GM23248 (cell line): ENCODE measurements at places on chromosomes 4 and X. TPM values are rescaled to one million over a fixed set of nuclear protein-coding genes. Genes with fewer than 3 reads are reported as not detected.
A peak's percentile ranks its signal among the peaks of the same experiment; 100 is the strongest.

The ATOH1 gene
- not detected in 2 replicates for total RNA-seq

The ALAS2 gene
- total RNA-seq = not detected in 2 replicates

The SLC7A11 gene
- 67.2 and 72.3 TPM in 2 replicates for total RNA-seq

The MND1 gene
- total RNA-seq = 1.2 and 4.2 TPM in 2 replicates

The TKTL1 gene
- total RNA-seq = not detected in 2 replicates

The GNRHR gene
- total RNA-seq = not detected in 2 replicates

The DMRTC1 gene
- not detected in 2 replicates for total RNA-seq

DNA sequence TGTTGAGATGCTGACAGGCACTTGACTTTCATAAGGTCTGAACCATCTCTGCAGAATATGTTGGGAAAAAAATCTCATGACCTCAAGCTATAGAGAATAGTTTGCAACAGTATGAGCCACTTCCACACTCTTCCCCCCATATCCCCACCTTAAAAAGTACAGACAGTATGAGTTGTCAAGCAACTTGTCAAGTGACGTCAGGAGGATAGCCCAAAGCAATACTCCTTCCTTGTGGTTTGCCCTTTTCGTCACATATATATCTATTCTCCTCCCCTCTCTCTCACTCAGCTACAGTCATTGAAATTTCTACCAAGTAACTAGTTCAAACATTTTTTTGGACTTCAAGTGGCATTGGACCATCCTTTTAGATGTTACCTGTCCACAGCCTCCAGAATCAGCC is 67.7 kb downstream of the MCF2 start:
- no peak overlapping the region for H3K4me3 ChIP-seq
- H3K36me3 ChIP-seq = no peaks in the 10 kb centered on the region
- DNase-seq = no peak

DNA sequence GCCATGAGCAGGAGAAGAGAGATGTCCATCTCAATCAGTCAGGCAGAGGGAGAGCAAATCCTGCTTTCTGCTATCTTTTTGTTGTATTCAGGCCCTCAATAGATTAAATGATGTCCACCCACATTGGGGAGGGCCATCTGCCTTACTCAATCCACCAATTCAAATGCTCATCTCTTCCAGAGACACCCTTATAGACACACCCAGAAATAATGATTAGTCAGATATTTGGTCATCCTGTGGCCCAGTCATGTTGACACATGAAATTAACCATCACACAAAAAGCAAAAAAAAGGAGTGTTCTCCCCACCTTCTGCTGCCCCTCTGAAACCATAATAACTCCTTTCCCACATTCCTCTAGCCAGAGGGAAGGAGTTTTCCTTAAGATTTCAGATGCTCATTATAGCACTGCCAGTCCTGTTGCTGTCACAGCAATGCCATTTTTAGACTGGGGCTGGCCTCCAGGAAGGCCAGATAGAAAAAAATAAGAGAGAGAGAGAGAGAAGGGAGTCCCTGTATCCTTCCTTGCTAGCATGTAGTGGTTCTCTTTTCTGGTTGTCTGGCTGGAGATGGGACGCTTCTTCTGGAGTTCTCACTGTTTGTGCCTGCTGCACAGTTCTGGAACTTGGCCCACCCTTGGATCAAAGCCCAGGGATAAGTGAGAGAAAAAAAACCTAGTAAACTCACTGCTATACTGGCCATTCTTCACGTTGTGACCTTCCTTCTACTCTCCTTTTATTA is 177.7 kb downstream of the RBM46 start:
- DNase-seq = no peak
- no peaks in the 10 kb centered on the region for H3K36me3 ChIP-seq
- no peak overlapping the region for H3K27ac ChIP-seq
- H3K4me3 ChIP-seq = no peak overlapping the region
- no peaks in the 10 kb centered on the region for H3K4me1 ChIP-seq

GRCh38 chr4:39620551-39621313 is 17.9 kb downstream of the SMIM14 start:
- no peaks in the 10 kb centered on the region for H3K27me3 ChIP-seq
- DNase-seq = peak; percentile 58
- H3K4me1 ChIP-seq = peaks cover 63% of the 10 kb centered on the region
- H3K27ac ChIP-seq = peak overlapping the region; percentile 84
- no peaks in the 10 kb centered on the region for H3K36me3 ChIP-seq

DNA sequence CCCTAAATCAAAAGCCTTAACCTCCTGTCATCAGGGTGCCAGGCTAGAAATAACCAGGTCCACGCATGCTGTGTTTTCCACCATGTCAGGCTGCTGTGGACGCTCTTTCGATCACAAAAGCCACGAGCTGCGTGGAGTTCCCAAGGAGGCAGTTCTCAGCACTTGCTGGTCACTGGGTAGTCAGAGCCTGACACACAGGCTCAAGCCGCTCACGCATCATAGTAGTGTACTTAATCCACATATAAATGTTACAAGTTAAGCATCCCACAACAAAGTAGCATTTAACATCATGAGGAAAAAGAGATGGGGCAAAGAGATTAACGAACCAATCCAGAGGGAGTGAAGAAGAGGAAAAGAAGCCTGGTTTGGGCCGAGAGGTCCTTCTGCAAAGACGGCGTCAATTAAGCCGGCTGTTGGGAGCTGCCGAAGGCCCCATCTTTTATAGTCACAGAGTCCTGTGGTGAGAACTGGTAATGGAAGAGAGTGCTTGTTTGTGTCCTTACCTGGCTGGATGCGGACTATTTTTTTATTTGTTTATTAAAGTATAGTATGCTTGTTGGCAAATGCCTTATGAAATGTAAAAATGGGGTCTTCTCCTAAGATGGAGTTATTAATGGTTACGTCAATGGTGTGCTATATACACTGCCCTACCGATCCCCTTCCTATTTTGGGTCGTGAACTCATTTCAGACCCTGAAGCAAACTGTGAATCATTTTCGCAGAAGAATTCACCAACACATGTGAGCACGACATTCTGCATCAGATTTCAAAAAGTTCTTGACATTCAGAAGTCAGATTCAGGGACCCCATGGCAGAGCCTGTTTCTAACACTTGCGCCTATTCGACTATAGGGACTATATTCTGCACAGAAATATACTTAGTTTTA is 675 bp downstream of the PRIMPOL start:
- H3K27me3 ChIP-seq = no peaks in the 10 kb centered on the region
- DNase-seq = peak; percentile 89
- H3K4me3 ChIP-seq = peak overlapping the region; percentile 82
- peak overlapping the region; percentile 86 for H3K27ac ChIP-seq
- H3K36me3 ChIP-seq = no peaks in the 10 kb centered on the region

DNA sequence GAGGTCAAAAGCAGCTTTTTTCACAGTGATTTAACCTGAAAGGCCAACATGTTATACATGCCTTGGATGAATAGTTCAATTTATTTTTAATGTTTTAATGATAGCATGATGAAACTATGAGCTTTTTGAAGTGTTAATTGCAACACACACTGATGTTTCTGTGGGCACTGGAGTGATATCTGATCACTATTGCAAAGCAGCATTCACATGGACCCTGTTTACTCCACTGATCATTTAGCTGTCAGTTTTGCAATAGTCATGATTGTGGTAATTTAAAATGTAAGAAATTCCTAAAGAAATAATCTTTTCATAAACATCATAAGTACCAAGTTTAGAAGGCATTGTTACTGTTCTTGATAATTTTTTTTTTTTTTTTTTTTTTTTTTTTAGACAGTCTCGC is 74.1 kb downstream of the ARSJ start:
- H3K4me3 ChIP-seq = no peak overlapping the region
- DNase-seq = no peak
- no peaks in the 10 kb centered on the region for H3K27me3 ChIP-seq

DNA sequence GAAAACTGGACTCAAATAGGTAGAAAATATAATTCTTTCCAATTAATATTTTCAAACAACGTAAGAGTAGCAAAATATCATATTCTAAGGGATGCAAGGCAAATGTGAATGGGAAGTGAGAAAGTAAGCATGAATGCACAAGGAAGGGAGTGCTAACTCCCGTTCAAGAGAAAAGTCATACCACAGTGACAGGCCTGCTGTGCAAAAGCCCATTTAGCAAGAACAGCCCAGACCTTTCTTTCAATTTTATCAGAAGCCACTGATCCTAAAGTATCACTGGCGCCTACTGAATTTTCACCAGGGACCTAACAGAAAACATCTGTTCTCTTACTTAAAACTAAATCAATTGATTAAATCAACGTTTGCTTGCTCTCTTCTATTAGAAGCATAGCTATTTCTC is 157.9 kb upstream of the DKK2 start:
- no peak overlapping the region for H3K27ac ChIP-seq
- no peak overlapping the region for H3K4me3 ChIP-seq
- DNase-seq = no peak
- H3K27me3 ChIP-seq = no peaks in the 10 kb centered on the region

DNA sequence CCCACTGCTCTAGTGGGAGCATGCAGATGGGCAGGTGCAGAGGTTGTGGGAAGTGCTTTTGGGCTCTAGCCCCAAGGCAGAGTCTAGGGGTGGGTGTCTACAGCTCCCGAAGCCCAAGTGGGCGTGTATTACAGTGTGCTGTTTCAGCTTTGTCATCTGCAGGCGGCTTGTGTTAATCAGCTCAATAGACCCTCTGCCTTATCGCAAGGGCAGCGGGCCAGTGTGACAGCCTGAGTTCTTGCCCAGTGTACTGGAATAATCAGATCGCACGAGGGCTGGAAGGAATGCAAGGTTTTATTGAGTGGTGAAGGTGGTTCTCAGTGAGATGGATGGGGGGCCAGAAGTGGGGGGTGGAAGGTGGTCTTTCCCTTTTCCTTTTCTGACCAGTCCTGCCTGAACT is 529.4 kb upstream of the AMOT start:
- H3K27ac ChIP-seq = no peak overlapping the region
- H3K4me3 ChIP-seq = no peak overlapping the region
- no peak for DNase-seq

DNA sequence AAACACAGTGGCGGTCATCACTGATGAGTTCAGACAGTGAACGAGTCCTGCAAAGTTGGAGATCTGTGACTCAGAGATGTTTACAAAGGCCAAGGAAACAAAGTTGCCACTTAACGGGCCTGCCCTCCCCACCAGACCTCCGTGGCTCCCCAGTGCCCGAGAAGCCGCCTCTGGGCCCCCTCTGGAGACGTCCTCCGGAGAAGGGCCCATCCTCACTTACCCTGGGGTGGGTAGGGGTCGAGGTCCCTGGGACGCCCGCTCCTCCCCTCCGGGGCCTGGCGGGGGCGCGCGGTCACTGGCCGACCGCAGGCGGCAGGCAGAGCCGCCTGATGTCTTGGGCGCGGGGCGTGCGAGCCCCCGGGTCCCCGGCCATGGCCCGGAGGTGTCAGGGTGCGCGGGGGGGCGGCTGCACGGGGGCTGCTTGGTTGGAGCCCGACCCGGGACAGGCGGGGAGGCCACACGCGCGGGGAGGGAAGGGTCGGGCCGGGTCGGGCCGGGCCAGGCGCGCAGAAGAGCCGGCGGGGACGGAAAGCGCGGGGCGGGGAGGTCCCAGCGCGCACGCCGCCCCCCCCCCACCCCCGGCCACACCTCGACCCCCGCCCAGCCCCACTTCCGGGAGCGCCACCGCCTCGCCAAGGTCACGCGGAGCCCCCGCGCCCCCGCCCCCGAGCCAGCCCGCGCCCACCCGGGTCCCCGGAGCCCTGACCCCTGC is 529 bp downstream of the DHRSX start:
- DNase-seq = peak; percentile 89
- H3K27ac ChIP-seq = peak overlapping the region; percentile 75
- peak overlapping the region; percentile 91 for H3K4me3 ChIP-seq
- no peaks in the 10 kb centered on the region for H3K36me3 ChIP-seq
- H3K27me3 ChIP-seq = no peaks in the 10 kb centered on the region
- H3K4me1 ChIP-seq = peaks cover 25% of the 10 kb centered on the region

- no peaks in the 10 kb centered on the region for H3K4me1 ChIP-seq
- H3K27me3 ChIP-seq = no peaks in the 10 kb centered on the region
Observed at GRCh38 chr4:147958489-147959065, 226.7 kb downstream of the ARHGAP10 start.

- no peaks in the 10 kb centered on the region for H3K36me3 ChIP-seq
- peak overlapping the region; percentile 13; the same call in 1 of the 2 replicates for H3K27ac ChIP-seq
- peaks cover 10% of the 10 kb centered on the region for H3K4me1 ChIP-seq
- peak; percentile 9 for DNase-seq
- no peak overlapping the region for H3K4me3 ChIP-seq
Observed at GRCh38 chr4:53507671-53508286, 83.5 kb downstream of the LNX1 start.

GRCh38 chr4:77014256-77014655 is 61.5 kb downstream of the CCNI start:
- DNase-seq = no peak
- H3K4me3 ChIP-seq = no peak overlapping the region
- H3K27ac ChIP-seq = 0 out of 2 replicates have a peak overlapping the region, but pooled peaks have one; percentile 3
- H3K36me3 ChIP-seq = peaks cover 76% of the 10 kb centered on the region

DNA sequence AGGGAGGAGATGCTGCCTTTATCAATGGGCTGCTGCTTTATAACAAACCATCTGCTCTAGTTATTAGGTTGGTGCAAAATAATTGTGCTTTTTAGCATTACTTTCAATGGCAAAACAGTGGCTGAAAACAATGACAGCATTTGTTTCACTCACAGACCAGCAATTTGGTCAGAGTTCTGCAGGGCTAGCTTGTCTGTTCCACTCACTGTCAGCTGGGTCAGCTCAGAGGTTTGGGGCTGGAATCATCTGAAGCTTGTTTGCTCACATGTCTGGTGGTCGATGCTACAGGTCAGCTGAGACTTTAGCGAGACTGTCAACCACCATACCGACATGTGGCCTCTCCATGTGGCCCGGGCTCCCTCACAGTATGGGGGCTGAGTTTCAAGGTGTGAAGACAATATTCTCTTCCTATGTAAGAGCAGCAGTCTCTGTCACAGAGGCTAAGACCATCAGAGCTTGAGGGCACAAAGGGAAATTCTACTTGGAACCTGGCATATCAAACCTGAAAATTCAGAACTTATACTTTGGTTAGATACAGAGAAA is 81.3 kb upstream of the LIMCH1 start:
- H3K4me3 ChIP-seq = no peak overlapping the region
- H3K27me3 ChIP-seq = no peaks in the 10 kb centered on the region
- peaks cover 9% of the 10 kb centered on the region for H3K4me1 ChIP-seq
- DNase-seq = no peak
- no peak overlapping the region for H3K27ac ChIP-seq

DNA sequence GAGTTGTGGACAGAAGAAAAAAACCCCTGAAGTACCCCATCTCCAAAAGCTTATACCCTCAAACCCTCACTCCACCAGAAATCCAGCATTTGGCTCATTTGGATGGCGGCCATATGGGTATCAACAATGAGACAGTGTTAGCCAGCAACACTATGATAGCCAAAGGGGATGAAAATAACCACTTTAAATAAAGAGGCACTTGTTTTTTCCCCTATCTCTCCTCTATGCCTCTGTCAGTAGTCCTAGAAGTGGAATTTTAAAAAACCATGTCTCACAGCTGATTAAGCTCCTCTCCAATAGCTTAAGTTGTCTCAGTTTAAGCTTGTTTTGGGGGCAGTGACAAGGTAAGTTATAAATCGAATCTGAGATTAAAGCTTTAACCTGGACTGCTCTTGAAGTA is 124.0 kb downstream of the MOSPD2 start:
- H3K27ac ChIP-seq = no peak overlapping the region
- no peaks in the 10 kb centered on the region for H3K4me1 ChIP-seq
- no peaks in the 10 kb centered on the region for H3K27me3 ChIP-seq

GRCh38 chr4:136443006-136443405 is 1089.3 kb downstream of the PCDH18 start:
- H3K36me3 ChIP-seq = no peaks in the 10 kb centered on the region
- no peak overlapping the region for H3K27ac ChIP-seq
- no peak overlapping the region for H3K4me3 ChIP-seq

- H3K4me3 ChIP-seq = no peak overlapping the region
- no peaks in the 10 kb centered on the region for H3K27me3 ChIP-seq
- peaks cover 22% of the 10 kb centered on the region for H3K4me1 ChIP-seq
- no peak overlapping the region for H3K27ac ChIP-seq
- H3K36me3 ChIP-seq = no peaks in the 10 kb centered on the region
Observed at GRCh38 chr4:143353797-143354196, 17.1 kb downstream of the GAB1 start.

GRCh38 chr4:77052352-77052751 is 23.4 kb downstream of the CCNI start:
- peaks cover 12% of the 10 kb centered on the region; the same call in 1 of the 2 replicates for H3K4me1 ChIP-seq
- DNase-seq = peak; percentile 71
- no peaks in the 10 kb centered on the region for H3K27me3 ChIP-seq
- peaks cover 62% of the 10 kb centered on the region for H3K36me3 ChIP-seq
- H3K27ac ChIP-seq = peak overlapping the region; percentile 70
